ENCODE measurements at places on chromosomes 12 and 14. TPM values are rescaled to one million over a fixed set of nuclear protein-coding genes. Genes with fewer than 3 reads are reported as not detected.

- peaks cover 82% of the 10 kb centered on the region for H3K4me1 ChIP-seq
- H3K27ac ChIP-seq = peak overlapping the region; percentile 92
- no peaks in the 10 kb centered on the region for H3K36me3 ChIP-seq
These were observed 2.1 kb downstream of the CD9 start for GRCh38 chr12:6202304-6202703.

DNA sequence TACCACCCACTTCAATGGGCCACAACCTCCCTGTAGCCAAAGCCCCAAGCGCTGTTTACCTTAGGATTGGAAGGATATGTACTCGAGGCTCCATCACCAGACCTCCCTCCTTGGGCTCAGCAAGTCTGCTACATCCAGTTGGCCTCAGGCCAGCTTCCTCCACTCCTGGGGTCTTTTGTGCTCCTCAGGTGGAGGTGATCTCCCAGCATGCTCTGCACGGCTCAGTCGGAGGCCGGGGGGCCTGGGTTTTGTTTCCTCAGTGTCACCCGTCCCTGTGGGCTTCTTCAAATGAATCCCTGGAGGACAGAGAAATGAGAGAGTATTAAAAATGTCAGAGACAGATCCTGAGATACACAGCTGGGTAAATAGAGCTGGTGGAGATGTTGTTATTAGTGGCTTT, 723.1 kb upstream of the TBX3 start:
- no peaks in the 10 kb centered on the region for H3K36me3 ChIP-seq
- H3K4me3 ChIP-seq = no peak overlapping the region
- peaks cover 12% of the 10 kb centered on the region for H3K4me1 ChIP-seq
- H3K27ac ChIP-seq = no peak overlapping the region
- no peak for DNase-seq

DNA sequence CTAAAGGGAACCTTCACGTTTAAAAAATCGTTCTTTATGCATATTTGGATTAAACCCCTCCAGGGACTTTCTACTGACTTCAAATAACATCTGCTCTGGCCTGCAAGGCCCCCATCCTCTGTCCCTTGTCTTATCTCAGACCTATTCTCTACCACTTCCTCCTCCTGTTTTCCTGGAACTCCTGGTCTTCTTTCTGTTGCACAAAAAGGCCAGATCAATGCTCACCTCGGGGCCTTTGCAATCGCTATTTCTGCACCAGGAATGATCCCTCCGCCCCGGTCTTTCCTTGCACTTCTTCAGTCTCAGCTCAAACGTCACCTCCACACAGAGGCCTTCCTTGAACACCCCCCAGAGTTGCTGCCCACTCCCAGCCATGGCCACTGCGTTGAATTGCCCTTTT, 57.6 kb upstream of the BEGAIN start:
- no peak for DNase-seq
- H3K27me3 ChIP-seq = no peaks in the 10 kb centered on the region
- no peaks in the 10 kb centered on the region for H3K36me3 ChIP-seq
- H3K4me1 ChIP-seq = peaks cover 3% of the 10 kb centered on the region

DNA sequence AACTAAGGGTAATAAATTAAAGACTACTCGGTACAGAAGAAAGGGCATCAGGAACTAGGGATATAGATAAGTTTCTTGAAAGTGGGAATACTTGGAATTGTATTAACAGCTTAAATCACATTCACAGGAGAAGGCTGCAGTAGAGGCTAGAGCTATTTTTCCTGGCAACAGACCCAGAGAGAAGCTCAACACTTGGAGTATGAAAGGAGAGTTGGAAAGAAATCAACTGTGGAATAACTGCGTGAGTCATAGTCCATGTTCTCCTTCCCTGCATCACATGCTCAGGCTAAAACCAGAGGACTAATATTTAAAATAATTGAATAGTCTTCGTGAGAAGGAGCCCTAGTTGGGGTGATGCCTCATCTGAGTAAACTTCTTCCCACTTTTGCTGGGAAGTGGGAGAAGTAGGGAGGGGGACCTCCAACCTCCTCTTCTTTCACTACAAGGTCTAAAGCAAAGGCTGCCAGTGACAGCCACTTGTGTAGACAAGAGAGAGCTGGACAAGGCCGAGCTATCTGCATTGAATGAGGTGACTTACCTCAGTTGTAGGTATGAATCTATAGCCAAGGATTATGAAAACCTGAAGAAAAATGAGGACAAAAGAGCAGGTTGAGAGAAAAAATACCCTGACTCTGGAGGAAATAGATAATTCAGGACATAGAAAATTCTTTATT, 32.7 kb downstream of the DYRK2 start:
- H3K27ac ChIP-seq = peak overlapping the region; percentile 71
- no peak for DNase-seq
- H3K4me1 ChIP-seq = no peaks in the 10 kb centered on the region
- no peaks in the 10 kb centered on the region for H3K36me3 ChIP-seq

DNA sequence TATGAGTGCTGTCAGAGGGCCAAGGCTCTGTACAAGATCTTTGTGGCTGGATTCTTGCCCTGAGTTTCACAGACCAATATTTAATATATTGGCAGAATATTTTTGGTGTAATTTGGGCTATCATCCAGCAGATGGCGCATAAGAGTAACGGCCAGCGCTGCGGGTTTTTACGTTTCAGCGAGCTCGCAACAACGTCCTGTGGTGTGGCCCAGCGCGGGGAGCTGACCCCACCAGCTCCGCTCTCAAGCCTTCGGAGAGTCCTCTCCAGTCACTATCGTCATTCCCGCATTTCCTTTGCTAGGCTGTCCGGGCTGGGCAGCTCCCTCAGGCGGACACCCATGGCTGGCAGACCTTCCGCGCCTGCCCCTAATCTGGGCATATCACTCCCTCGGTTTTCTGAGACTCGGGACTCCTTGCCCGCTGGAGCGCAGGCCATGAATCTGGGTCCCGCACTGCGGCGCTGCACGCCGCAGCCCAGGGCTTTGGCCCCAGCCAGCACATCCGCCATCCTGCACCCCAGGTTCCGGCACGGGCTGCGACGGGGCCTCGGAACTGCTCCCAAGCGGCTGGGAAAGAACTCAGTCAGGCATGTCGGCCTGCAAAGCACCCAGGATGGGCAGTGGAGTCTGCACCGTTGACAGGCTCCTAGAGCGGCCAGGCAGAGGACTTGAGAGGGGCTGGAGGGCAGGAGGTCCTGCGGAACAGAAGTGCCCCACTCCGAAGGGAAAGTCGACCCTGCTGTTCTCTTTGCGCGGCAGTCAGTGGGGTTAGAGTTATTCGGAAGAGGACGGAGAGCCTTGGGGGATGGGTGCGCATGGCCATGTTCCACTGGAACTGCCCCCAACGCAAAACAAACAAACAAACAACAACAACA, 18.4 kb downstream of the OLR1 start:
- H3K27me3 ChIP-seq = no peaks in the 10 kb centered on the region
- peak; percentile 83 for DNase-seq
- H3K27ac ChIP-seq = peak overlapping the region; percentile 87
- H3K4me1 ChIP-seq = peaks cover 8% of the 10 kb centered on the region
- H3K4me3 ChIP-seq = peak overlapping the region; percentile 64

DNA sequence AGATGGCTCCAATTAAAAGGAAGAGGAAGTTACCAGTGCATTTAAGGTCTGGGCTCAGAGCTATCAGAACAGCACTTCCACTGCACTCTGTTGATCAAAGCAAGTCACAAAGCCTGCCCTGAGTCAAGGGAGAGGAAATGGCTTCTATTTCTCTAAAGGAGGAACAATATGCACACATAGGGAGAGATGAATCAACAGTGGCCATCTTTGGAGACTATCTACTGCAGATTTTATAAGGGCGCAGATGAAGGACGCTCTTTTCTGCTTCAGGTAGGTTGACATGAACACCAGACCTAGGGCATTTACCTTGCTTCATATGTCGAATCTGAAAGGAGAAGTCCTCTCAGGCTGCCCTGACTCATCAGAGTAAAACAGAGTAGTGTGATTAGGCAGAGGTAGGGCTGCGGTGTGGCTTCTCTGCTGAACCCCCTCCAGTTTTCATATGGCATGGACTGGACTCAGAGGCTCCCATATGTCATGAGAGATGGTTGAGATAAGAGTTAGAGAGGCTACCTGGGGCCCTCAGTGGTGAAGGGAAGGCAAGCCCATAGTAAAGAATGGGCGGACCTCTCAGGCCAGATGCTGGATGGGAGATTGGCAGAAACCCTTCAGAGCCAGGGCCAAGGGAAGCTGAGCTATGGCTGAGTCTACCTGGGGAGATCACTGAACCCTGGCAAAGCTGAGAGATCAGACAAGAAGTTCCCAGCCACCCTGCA, 84.4 kb downstream of the ARF6 start:
- no peak for DNase-seq
- no peaks in the 10 kb centered on the region for H3K27me3 ChIP-seq
- H3K36me3 ChIP-seq = no peaks in the 10 kb centered on the region
- no peak overlapping the region for H3K27ac ChIP-seq
- no peaks in the 10 kb centered on the region for H3K4me1 ChIP-seq
- H3K4me3 ChIP-seq = no peak overlapping the region

GPRC5A gene
- 14.3 TPM for total RNA-seq

NOVA1 gene
- 5.1 TPM for total RNA-seq

TAS2R42 gene
- total RNA-seq = not detected
